ENCODE measurements at places on chromosomes 11 and 22. TPM values are rescaled to one million over a fixed set of nuclear protein-coding genes. Genes with fewer than 3 reads are reported as not detected.
A peak's percentile ranks its signal among the peaks of the same experiment; 100 is the strongest.

Gene C11orf87
- not detected for total RNA-seq

Gene CLMP
- total RNA-seq = not detected

Gene SPDYC
- total RNA-seq = not detected

Gene IL17REL
- not detected for total RNA-seq

Gene FGF19
- total RNA-seq = 0.13 TPM

Gene HEPN1
- not detected for total RNA-seq

Gene TSGA10IP
- not detected for total RNA-seq

Gene MYO7A
- total RNA-seq = 0.48 TPM

DNA sequence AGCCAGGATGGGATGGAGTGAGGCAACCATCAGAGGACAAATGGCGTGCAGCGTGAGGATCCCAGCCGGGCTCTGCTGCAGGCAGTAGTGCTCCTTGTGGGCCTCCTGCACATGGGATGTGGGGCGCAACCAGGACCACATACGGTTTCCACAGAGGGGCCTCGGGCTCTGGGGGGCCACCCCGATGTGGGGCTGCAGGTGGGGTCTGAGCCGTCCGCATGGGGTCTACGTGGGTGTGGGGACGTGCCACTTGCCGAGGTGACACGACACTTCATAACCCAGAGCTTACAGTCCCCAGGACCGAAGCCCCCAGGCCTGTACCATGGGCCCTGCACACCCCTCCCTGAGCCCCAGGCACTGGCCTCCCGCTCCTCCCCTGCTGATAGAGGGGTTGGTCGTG lies 10.8 kb downstream of the TTLL8 start:
- no peak for DNase-seq

GRCh38 chr11:68186061-68186460 lies 27.0 kb downstream of the KMT5B start:
- DNase-seq = no peak

- no peak for DNase-seq
Measured at GRCh38 chr11:12161137-12161536, 50.7 kb downstream of the MICAL2 start.

DNA sequence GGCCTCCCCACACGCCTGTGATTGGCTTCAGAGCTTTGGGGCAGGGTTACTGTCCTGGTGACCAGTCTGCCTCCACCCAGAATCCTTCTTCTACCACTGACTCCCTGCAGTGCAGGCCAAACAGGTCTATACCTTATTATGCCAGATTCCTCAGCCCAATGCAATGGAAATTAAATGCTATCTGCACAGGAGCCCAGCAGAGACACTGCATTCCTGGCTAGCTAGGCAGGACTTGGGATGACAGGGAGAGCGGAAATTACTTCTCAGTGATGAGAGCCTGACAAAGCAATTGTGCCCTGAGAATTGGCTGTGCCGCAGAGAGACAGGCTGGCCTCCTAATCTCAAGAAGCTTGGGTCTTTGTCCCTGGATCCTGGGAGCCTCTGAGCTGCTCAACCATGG lies 143.8 kb upstream of the NCAM1 start:
- no peak for DNase-seq

DNA sequence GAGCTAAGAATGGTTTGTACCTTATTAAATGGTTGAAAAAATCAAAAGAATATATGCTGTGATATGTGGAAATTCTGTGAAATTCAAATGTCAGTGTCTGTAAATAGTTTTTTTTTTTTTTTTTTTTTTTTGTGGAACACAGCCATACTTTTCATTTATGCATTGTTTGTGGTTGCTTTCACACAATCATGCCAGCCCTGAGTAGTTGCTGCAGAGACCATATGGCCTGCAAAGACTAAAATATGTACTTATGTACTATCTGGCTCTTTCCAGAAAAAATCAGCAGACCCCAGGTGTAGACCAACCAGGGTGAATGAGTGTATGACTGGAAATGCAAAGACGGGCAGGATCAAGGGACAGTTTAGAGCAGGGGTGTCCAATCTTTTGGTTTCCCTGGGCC lies 98.3 kb downstream of the PTPRJ start:
- DNase-seq = no peak

DNA sequence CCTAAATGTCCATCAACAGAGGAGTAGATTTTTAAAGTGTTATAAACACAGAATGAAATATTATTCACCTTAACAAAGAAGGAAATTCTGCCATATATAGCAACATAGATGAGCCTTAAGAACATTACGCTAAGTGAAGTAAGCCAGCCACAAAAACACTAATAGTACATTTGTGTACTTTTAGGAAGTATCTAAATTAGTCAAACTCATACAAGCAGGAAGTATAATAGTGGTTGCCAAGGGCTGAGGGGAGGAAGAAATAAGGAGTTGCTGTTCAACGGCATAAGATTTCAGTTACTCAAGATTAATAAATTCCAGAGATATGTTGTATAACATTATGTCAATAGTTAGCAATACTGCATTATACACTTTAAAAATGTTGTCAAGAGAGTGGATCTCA lies 181.7 kb upstream of the ZC3H12C start:
- no peak for DNase-seq

DNA sequence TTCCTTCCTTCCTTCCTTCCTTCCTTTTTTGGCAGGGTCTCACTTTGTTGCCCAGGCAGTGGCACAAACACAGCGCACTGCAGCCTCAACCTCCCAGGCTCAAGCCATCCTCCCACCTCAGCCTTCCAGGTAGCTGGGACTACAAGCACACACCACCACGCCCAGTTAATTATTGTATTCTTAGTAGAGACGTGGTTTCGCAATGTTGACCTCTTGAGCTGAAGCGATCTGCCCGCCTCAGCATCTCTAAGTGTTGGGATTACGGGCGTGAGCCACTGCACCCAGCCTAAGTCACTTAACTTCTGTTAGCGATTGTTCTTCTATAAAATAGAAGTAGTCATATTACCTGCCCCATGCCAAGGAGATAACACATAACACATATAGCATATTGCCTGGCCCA lies 2.8 kb upstream of the SYTL2 start:
- DNase-seq = no peak

- peak; percentile 12 for DNase-seq
Measured at GRCh38 chr11:116144387-116144958, 628.3 kb downstream of the BUD13 start.

GRCh38 chr22:27349456-27349855 lies 452.1 kb downstream of the MN1 start:
- no peak for DNase-seq

DNA sequence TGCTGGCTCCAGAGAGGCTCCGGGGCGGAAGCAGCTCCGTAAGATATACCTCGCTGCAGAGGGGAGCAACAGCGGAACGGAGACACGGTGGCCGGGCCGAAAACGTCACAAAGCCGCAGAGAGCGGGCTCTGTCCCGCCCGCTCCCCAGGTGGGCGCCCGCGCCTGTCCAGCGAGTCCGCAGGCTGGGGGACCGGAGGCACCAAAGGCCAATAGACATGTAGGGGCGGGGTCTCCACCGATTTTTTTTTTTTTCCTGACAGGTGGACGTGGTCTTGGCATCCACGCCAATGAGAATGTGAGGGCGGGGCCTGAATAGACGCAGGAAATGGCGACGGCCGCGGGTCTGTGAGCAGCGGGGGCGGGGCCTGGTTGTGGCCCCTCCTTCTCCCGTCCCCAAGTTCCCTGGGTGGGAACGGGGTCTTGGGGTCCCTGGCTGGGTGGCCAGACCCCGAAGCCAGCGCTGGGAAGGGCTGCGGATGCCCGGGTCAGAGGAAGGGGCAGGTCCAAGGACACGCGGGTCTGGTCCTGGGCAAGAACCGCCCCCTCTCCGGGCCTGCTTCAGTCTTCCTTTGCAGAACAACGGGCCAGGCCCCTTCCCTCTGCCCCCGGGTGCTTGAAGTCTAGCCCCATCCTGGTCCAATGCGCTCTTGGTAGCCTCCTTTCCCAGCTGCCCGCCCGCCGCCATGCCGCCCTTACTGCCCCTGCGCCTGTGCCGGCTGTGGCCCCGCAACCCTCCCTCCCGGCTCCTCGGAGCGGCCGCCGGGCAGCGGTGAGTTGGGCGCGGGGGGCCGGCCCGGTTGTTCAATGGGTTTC lies at the start of gene DNAJC4:
TSS of gene DNAJC4 (plus strand) at position 378 of the 814 bp plus-strand sequence. CDS start at position 685, 307 bp downstream.
- peak; percentile 91 for DNase-seq

- no peak for DNase-seq
Measured at GRCh38 chr11:7170431-7170830, 81.3 kb upstream of the SYT9 start.

- no peak for DNase-seq
Measured at GRCh38 chr11:116829525-116830183, at the start of gene APOC3. TSS of gene APOC3 (plus strand) at chr11:116829907. CDS start at chr11:116830583, 676 bp downstream.

GRCh38 chr11:114256176-114256966 lies 39.8 kb upstream of the NNMT start:
- DNase-seq = no peak

GRCh38 chr22:29581799-29582198 lies 886 bp upstream of the NIPSNAP1 start:
- no peak for DNase-seq

- no peak for DNase-seq
Measured at GRCh38 chr11:107606141-107606540, 15.2 kb downstream of the ELMOD1 start.
